Gastrocnemius medialis (tissue), 4 donors: ENCODE measurements at places on chromosomes 2 and 18.

DNA sequence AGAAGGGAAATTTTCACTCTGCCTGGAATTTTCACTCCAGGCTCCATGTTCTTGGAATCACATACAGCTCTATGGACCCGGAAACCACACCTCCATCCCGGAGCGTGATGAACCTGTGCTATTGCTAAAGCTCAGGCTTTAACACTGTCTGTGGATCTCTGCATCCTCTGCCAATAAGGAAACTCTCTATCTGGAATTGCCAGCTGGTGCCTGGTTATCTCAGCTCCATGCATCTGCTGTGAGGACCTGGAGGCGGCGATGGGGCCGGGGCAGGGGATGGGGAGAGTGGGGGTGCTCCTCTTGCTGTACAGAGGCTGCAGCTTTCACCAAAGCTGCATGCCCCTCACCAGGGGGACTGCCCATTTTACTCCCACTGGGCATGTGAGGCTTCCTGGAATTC is 754.0 kb upstream of the SOX11 start:
- no peaks in the 10 kb centered on the region for H3K36me3 ChIP-seq
- H3K27me3 ChIP-seq = no peaks in the 10 kb centered on the region
- no peak for DNase-seq
- no peak overlapping the region for H3K4me3 ChIP-seq
- no peaks in the 10 kb centered on the region for H3K4me1 ChIP-seq
- H3K27ac ChIP-seq = no peak overlapping the region

DNA sequence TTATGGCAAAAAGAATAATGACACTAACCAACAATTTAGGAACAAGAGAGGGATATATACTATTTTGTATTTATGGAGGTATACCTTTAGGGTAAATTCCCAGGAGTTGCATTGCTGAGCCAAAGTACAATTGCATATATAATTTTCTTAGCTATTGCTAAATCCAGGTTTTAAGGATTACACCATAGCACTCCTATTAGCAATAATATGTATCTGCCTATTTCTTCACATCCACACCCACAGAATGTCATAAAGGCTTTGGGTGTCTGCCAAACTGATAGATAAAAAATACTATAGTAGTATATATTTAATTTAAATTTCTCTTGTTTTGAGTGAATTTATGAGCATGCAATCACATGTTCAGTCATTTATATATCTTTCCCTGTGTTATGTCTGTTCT is 11.5 kb upstream of the SERPINB13 start:
- H3K4me1 ChIP-seq = no peaks in the 10 kb centered on the region
- no peak overlapping the region for H3K27ac ChIP-seq
- no peak overlapping the region for H3K4me3 ChIP-seq
- DNase-seq = no peak
- H3K36me3 ChIP-seq = no peaks in the 10 kb centered on the region
- no peaks in the 10 kb centered on the region for H3K27me3 ChIP-seq

DNA sequence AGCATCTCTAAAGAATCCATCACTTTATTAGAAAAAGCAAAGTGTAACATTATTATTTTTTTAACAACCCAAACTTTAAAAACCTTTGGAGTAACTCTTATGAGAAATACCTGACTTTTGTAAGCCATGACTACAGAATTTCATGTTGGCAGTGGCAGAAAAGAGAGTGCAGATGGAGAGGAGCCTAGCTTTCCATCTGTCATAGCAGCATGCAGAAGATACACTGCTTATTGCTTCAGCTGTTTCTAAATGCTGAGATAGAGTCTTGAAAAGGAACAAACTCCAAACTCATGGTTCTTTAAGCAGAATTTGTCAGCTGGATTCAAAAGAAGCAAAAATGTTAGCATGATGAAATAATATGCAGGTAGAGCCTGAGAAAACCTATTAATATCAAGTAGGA is 1130.3 kb downstream of the DPP10 start:
- DNase-seq = no peak
- no peak overlapping the region for H3K4me3 ChIP-seq
- no peaks in the 10 kb centered on the region for H3K27me3 ChIP-seq

DNA sequence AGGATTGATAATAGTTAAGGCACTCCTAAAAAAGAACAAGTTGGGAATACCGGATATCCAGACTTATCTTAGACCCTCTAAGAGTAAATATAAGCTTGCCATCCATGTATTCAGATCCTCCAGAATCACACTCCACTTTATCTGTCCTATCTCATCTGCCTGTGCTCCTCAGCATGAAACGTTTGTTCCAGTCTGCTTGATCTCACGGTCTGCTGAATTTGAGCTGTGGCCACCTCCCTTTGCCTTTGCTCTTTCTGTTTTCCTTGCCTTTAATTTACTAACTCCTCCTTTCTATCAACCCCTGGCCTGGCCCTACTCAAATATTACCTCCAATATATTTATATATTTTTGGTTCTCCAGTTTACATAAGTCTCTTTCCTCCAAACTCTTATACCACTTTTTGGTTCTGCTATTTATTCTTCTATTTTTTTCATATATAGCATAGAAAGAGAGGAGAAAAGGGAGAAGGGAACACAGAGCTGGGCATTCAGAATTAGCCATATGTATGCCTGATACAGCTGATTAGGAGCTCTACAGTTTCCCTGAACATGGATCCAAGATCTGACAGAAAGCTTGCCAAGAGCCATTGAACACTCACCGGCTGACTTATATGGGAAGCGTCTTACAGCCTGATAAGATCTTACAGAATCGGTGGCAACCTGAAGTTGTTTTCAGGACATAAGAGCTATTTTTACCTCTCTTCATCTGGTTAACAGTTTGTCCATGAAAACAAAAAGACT is 21.8 kb upstream of the DNAJC27 start:
- H3K4me3 ChIP-seq = no peak overlapping the region
- no peak for DNase-seq

- no peak overlapping the region for H3K4me3 ChIP-seq
- no peak overlapping the region for H3K27ac ChIP-seq
- H3K36me3 ChIP-seq = peaks cover 97% of the 10 kb centered on the region
Measured at GRCh38 chr2:233273120-233273519, 21.6 kb downstream of the ATG16L1 start.

- H3K4me1 ChIP-seq = no peaks in the 10 kb centered on the region
- H3K27me3 ChIP-seq = no peaks in the 10 kb centered on the region
- DNase-seq = no peak
- no peak overlapping the region for H3K27ac ChIP-seq
- H3K4me3 ChIP-seq = no peak overlapping the region
Measured at GRCh38 chr2:13583609-13584008, 866.9 kb downstream of the TRIB2 start.

DNA sequence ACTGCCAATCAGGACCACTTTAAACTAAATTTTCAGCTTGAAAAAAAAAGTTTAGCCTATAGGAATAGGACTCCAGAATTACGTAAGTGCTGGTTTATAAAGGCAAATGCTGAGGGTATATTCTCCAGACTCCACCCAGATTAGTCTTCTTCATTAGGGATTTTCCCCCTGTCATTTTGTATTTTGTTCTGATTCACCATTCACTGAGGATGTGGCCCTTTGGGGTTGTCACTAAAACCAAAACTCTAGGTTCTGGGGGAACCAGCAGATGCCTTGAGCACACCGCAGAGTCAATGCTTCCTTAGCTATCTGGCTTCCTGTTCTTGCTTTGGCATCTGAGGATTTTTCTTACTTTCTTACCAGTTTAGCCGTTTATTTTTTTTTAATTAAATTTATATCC is 10.5 kb downstream of the SCYGR4 start:
- no peak overlapping the region for H3K4me3 ChIP-seq
- no peaks in the 10 kb centered on the region for H3K36me3 ChIP-seq
- DNase-seq = no peak
- no peak overlapping the region for H3K27ac ChIP-seq

GRCh38 chr2:96903815-96904214 is 33.9 kb upstream of the SEMA4C start:
- no peak overlapping the region for H3K4me3 ChIP-seq
- H3K4me1 ChIP-seq = peaks cover 29% of the 10 kb centered on the region
- H3K27me3 ChIP-seq = no peaks in the 10 kb centered on the region

DNA sequence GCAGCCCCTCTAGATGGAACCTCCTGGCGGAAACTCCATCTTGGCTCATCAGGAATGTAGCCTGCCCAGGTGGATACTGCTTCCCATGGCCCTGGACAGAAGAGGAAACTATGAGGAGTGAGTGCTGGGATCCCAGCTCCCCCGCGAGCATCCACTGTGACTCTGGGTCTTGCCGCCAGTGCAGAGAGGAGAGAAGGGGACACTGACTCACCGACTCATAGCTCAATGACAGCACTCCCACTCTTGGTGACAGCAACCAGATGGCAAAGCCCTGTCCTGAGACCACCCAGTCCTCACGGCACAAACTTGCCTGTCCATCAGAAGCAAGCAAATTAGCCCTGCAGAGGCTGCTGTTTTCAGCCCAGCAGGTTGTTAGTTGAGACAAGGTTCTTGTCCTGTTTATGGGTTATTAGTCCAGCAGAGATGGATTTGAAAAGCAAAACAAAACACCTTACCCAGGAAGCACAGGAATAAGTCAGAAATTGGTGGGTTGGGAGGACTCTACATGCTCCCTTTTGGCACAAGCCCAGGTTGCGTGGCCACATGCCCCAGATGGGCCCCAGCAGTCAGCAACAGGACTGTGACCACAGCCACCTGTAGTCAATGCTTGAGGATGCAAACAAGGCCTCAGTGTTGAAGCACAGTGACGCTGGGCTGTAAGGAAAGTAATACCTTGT is 111.5 kb upstream of the GLI2 start:
- DNase-seq = no peak
- H3K4me3 ChIP-seq = no peak overlapping the region
- no peaks in the 10 kb centered on the region for H3K27me3 ChIP-seq
- no peak overlapping the region for H3K27ac ChIP-seq
- no peaks in the 10 kb centered on the region for H3K4me1 ChIP-seq
- H3K36me3 ChIP-seq = no peaks in the 10 kb centered on the region

DNA sequence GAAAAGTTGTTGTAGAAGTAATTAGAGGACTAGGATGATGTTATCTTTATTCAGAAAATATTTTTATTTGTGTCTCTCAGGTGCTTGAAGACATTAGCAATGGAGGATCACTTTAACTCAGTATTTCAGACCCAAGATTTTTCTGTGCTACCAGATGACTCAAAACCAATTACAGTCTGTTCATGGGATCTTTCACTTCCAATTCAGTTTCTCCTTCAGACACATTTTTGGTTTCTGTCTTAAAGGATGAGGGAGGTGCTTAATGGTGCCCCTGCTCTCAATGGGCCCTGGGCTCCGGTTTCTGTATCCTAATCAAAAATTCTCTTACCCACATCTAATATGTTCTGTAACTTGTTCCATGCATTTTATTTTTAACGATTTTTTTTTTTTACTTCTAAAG is 53.7 kb upstream of the HDAC4 start:
- H3K36me3 ChIP-seq = no peaks in the 10 kb centered on the region
- DNase-seq = no peak
- no peaks in the 10 kb centered on the region for H3K27me3 ChIP-seq
- no peak overlapping the region for H3K4me3 ChIP-seq
